ENCODE measurements at places on chromosomes 7 and 10.

GRCh38 chr10:126016882-126017281 lies 120.5 kb downstream of the FANK1 start:
- no peak for DNase-seq

- peak; percentile 64 for DNase-seq
Observed at GRCh38 chr7:38932509-38933168, 23.6 kb upstream of the VPS41 start.

GRCh38 chr7:156950381-156950858 lies 908 bp downstream of the NOM1 start:
- DNase-seq: peak; percentile 30

GRCh38 chr7:99713995-99714570 lies 20.9 kb downstream of the CYP3A7 start:
- peak; percentile 51 for DNase-seq

- peak; percentile 16 for DNase-seq
Observed at GRCh38 chr10:43110338-43111071, 27.7 kb upstream of the CSGALNACT2 start.

DNA sequence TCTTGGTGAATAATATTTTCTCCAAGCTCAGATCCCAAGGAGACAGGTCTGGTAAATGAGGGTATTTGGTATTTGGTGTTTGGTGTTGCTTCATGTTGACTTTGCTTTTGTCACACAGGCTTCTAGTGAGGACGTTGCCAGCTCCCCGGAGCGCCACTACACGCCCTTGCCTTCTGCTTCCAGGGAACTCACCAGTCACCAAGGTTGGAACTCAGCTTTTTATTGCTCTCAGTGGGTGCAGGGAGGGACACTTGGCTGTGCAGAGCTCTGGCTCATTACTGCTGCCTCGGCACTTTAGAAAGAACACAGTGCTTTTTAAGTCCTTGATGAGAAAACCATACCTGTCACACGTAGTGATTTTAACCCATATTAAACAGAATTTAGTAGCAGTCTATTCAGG lies 892.9 kb downstream of the LRMDA start:
- DNase-seq: no peak

DNA sequence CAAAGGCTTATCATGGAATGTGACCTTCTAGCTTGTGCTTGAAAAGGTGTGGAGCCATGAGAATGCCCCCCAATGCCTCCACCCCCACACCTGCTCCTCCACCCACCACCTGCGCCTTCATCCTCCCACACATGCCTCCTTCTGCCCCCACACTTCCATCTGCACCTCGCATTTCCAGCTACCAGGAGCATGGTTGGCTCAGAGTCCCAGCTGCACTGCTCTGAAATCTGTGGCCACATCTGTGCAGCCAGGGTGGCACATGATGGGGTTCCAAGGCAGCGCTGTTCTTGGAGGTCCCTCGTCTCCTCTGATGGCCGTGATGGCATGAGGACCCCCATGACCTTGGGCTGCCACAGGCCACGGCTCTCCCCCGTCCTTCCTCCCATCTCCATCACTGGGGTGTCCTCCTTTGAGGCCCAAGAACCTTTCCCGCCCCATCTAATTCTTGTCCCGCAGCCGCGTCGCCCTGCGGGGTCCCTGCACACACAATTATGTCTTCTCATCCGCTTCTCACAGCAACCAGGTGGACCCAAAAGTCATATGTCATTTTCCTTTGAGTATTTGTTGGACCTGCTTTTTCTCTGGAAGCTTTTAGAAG lies 40.6 kb upstream of the CNPY1 start:
- DNase-seq: no peak

GRCh38 chr7:116395141-116395791 lies 104.3 kb upstream of the CAV2 start:
- no peak for DNase-seq

- no peak for DNase-seq
Observed at GRCh38 chr7:51261117-51261835, 55.3 kb downstream of the COBL start.

DNA sequence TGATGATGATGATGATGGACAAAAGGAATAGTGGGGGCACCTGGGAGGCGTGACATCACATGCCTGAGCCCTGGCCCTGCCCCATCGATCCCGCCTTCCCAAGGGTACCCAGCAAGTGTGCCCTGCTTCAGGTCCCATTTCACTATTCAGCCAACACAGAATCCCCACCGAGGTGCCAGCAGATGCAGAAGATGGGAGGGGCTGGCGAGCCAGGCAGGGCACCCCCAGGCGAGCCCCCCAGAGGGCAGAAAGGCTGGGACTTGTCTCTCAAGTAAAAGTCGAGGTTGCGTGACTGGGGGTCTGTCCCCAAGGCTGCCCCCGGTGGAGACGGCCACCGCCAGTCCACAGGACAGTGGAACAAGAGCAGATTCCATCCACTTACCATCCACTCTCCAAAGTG lies 57.5 kb downstream of the INSIG1 start:
- no peak for DNase-seq

DNA sequence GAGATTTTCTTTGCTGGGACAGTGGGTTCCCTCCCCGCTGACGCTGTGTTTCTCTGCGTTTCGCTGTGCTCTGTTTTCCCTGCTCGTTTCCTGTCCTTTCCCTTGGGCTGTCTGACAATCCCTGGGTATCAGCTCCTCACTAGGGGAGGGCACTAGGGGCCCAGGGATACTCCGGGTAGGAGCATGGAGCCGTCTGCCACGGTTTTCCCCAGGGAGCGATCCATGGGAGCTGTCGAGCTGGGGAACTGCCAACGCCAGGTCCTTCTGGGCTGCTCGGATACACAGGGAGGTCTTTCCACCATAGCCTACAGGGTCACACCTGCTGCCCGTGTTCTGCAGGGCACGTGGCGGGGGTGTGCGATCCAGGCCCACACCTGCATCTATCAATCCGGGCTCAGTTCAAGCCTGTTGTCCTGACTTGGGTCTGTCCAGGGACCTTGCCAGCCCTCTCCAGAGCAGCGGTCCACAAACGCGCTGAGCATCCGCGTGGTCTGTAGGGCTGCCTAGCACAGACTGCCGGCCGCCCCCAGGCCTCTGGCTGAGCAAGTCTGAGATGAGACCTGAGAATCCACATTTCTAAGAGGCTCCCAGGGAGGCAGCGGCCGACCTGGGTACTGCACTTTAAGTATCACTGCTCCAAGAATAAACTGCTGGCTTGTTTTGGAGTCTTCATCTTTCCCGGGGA lies 263.1 kb downstream of the ELFN1 start:
- DNase-seq: no peak

DNA sequence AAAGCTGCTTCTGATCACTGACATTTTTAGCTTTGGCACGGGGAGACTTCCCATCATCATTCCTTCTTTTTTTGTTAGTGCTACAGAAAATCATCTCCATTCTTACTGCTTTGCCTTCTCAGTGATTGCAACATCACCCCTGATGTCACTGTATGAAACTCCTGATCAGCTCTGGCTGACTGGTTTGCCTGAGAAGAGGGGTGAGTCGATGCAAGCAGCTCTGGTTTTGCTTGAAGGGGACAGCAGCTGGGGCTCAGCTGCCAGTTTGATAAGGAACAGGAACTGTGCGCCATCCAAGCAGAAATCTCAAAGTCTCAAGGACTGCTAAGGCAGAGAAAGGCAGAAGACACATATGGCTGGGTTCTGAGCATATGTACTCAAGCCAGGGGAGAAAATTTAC lies 808.5 kb upstream of the CELF2 start:
- peak; percentile 63 for DNase-seq

- no peak for DNase-seq
Observed at GRCh38 chr7:83439026-83439425, 209.9 kb downstream of the SEMA3E start.

DNA sequence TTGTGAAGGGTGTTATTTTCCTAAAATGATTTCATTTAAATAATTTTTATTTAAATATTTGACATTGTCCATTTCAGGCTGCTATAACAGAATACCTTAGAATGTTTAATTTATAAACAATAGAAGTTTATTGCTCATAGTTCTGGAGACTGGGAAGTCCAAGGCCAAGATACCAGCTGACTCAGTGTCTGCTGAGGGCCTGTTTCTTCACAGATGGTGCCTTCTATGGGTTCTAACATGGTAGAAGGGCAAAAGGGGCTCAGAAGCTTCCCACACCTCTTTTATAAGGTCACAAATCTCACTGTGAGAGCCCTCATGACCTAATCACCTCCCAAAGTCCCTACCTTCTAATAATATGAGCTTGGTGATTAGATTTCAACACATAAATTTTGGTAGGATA lies 50.7 kb downstream of the MTURN start:
- no peak for DNase-seq

GRCh38 chr7:158488181-158488971 lies 99.2 kb downstream of the PTPRN2 start:
- no peak for DNase-seq

- DNase-seq: no peak
Observed at GRCh38 chr10:31590023-31590800, 271.2 kb downstream of the ZEB1 start.

DNA sequence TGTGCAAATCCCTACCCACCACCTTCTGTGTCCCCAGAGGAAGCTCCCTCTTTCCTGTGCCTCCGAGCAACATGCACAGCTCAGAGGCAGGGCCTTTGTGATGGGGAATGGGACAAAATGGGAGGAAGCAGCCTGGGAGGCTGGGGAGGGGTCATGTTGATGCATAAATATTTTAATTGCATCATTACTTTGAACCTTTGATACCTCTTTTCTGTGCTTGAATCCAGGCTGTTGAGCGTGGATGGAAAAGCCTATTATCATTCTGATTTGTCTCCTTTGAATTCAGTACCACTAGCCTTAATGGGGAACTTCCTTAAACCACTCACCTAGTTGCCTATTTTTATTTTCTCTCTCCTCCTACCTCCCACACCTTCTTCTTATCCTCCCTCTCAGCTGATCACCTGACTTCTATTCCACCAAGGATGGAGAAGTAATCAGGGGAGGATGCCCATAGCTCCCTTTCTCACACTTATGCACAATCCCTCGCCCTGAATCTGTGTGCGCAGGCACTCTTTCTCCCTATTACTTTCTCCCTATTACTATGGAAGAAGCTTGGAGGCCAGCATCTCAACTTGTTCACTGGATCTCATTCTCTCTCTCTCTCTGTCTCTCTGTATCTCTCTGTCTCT lies 78.5 kb downstream of the SEC61G start:
- DNase-seq: no peak

GRCh38 chr10:89738551-89739209 lies 37.3 kb downstream of the KIF20B start:
- peak; percentile 66 for DNase-seq

GRCh38 chr10:32054094-32054493 lies 2.1 kb downstream of the KIF5B start:
- peak; percentile 31 for DNase-seq

DNA sequence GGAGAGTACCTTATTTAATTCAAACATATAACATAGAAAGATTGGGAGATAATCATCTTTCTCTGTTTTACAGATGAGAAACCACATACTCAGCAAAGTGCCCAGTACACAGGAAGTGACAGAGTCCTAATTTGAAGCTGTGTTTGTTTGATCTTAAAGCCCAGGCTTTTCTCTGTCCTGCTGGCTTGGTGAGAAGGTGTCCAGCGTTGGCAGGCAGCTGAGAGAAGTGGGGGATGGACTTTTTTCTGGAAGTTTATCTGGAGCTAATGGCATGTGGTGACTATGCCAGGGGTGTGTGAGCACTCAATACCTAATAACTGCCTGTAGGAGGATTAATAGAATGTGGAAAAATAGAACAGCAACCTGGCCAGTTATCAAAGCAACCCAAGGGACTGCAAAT lies 60.8 kb downstream of the NPSR1 start:
- DNase-seq: no peak

DNA sequence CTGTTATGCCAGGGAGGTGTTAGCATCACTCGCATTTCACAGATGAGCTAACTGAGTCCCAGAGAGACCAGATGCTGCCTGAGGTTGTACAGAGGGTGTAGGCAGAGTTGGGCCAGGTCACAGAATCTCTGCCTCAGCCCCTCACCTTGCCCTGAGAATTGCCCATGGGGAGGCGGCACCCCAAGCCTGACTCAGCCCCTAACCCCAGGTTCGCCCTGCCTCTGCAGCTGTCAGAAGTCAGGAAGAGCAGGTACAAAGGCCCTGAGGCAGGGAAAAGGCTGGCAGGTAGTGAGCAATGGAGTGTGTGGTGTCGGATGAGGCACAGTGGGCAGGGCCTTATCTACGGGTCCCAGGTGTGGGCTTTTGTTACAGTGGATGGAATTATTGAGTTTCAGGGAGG lies 79.4 kb downstream of the MYL10 start:
- DNase-seq: no peak

DNA sequence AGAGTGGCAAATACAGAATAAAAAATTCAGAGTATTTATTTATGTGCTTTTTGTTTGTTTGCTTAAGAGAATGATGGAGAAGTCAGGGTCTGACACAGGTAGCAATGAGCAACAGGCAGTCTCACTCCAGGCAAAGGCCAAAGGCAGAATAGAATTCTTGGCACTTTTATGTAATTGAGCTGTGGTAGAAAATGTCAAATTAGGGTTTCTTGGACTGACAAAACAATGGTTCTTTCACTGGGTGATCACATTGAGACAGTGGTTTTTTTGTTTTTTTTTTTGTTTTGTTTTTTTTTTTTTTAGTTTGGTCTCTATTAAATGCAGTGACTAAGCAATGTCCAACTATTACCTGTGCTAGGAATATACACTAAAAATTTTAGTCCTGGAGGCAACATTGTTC lies 27.4 kb downstream of the POM121L12 start:
- DNase-seq: no peak

GRCh38 chr7:64300641-64301405 lies 12.9 kb upstream of the ZNF736 start:
- no peak for DNase-seq

GRCh38 chr7:125061776-125062397 lies 132.3 kb upstream of the POT1 start:
- peak; percentile 75 for DNase-seq

- no peak for DNase-seq
Observed at GRCh38 chr10:103102195-103102594, 90.9 kb downstream of the NT5C2 start.

DNA sequence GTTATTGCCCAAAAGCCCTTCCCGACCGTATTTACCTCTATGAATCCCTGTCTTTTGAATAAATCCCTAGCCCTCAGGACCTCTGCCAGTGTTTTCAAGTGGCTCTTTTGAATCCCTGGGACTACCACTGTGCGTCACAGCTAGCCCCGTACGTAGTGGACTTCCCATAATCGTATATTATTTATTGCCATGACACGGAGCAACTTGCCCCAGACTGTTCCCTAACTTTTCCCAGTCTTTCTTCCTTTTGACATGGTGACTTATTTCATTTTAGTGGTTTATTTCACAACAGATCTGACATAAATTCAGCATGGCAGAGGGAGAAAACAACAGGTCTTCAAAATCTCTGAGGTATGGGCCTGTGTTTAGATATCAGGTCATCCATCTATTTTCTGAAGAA lies 318.6 kb upstream of the KLF6 start:
- DNase-seq: no peak

- DNase-seq: no peak
Observed at GRCh38 chr10:34912771-34913170, 97.7 kb upstream of the PARD3 start.

All from OCI-M1 (cell line).